ENCODE measurements at places on chromosomes 4 and X.
A peak's percentile ranks its signal among the peaks of the same experiment; 100 is the strongest.

DNA sequence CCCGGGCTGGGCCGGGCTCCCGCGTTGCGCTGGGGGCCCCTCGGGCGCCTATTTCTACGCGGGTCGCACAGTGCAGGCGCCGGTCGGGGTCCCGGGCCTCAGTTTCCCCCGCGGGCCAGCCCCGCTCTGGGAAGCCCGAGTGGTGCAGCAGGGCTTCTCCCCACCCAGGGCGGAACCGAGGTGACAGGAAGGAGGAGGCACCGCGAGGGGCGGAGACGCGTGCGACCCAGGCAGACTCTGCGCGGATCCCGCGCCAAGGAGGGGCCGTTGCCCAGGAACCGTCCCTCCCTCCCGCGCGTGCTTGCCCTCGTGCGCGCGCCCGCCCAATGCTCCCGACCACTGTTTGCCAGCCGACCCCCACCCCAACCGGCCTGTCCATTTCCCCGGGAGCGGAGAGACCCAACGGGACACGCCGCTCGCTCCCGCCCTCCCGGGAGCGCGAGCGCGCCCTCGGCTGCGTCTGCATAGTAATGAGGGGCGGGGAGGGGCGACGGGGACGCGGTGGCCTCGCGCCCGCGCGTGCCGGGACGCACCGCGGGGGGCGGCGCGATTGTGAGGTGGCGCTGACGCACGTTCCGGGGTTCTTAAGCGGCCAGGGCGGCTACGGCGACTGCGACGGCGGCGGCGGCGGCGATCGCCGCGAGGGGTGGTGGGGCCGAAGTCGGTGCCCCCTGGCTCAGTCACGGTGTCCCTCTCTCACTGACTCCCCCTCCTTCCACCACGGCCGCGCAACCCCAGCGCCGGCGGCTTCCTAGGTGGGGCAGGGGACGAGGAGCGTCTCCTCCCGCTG, at the start of gene CPEB2:
CPEB2 (plus strand) TSS at position 613 of the 790 bp plus-strand sequence. CDS start 193 bp downstream, outside the sequence.
- DNase-seq = peak; percentile 95

DNA sequence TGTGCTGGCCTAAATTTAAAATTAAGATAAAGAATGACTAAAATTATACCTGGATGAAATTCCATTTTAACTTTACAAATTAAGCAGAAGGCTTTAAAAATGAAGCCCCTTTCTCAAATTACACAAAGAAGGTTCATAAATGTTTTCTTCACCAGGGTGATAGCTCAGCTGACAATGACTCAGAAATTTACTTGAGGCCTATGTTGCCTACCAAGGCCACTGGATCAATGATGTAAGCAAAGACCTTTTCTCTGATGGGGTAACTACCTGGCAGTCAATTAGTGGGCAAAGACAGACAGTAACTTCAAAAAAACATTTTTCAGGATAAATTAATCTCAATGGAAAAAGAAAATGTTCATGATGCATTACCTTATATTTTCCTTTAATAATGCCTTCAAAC, 23.9 kb upstream of the GPR34 start:
- no peak for DNase-seq

DNA sequence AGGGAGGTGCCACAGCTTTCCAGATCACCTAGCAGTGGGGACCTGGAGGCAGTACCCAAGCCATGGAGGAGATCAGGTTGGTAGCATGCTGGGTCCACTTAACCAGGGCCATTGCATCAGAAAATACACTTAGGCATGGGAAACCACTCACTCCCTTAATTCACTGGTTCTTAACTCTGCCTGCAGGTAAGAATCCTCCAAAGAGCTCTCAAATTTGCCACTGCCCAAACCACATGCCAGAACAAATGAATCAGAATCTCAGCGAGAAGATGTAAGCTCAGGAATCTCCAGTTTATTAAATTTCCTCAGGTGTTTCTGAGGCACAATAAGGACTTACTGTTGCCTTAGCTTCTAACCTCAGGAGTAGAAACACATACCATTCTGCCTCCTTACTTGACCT, 327.7 kb upstream of the RASGEF1B start:
- no peak for DNase-seq

DNA sequence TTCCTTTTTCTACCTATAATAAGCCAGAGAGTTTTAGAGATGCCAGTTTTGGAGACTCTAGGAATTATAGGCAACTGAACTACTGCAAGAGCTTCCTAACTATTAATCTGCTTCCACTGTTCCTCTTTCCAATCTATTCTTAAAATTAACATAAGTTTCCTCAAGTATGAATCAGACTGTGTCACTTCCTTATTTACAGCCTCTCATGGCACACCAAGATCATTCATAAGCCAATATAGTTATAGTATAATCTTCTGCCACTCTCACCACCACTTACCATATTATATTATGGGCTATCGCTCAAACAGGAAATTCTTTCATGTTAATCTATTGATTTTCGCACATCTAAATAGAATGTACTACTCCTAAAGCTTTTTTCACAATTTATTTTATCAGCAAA, 383.5 kb downstream of the STPG2 start:
- no peak for DNase-seq

DNA sequence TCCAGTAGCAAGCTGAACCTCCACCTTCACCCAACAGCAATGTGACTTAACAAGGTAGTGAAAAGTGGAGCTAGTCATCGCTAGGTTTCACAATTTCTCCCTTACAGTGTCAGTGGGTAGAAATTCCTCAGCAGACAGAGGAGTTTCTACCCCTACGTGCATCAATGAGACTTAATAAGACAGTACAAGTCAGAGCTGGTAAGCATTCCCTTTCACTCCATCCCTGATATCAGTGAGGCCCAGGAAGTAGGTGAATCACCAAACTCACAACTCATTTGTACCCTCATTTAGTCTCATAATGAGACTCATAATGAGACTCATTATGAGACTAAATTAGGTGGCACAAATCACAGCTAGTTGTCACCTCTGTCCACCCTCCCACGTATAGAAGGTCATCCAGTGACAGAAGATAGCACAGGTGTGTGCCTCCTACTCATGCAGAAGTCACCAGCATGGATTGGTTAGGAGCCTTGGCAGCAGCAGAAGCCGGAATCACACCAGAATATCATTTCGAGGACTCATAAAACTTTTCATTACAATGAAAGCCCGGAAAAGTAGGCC, 50.8 kb upstream of the NUDT10 start:
- no peak for DNase-seq

- DNase-seq = no peak
Observed at GRCh38 chr4:43550981-43551627, 658.6 kb downstream of the GRXCR1 start.

DNA sequence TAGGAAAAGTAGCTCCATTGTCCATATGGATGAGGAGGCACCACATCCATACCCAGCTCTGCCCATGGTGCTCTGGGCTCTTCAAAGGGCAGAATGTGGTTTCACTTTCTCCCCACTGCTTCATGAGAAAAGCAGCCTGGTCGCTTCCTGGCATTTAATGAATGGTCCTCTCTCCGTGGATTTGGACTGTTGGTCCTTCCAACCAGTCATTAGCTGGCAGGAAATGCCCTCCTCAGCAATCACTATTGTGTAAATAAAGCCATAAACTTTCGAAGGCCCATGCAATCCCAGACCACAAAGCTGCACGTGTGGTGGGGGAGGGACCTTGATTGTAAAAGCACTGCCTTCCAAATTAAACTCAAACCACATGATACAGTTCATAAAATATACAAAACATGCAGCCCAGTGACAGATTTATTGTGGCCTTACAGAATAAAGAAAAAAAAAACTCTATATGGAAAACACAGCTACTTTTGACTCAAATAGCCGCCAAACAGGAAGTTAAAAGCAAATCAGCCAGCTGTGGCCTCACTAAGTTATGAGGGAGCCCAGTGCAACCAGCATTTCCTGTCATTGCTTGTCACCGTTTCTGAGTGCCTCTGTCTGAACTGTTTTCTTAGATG, 8.1 kb downstream of the MBNL3 start:
- peak; percentile 92 for DNase-seq

DNA sequence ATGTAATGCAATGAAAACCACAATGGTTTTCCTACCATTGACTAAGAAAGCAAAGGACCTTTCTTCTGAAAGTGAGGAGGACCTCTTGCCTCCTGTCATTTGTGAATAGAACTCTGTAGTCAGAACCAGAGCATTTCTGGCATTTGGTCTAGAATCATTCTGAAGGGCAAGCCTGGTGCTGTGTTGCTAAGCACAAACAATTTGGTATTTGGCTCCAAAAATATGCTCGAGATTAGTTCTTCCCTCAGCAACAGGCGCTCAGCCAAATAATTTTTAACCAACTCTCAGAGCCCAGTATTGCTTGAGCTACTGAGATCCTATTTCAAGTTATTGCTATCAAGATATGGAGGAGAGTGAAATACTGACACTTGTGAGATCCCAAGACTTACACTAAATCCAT, 71.0 kb downstream of the SNCA start:
- no peak for DNase-seq

DNA sequence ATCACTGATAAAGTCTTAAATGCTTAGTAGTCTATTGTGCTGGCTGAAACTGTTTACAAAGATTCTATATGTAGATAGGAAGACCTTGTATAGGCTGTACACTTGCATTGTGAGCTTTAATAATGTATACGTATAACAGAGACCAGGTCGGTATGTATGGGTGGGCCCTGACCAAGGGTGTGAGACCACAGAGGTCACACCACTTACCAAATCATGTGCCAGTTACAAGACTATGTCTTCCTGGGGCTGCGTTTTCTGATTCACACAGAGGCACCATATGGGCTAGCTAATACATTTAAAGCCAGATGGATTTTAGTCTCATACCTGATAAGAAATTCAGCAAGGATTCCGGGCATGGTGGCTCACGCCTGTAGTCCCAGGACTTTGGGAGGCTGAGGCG, 8.8 kb downstream of the DIAPH2 start:
- no peak for DNase-seq

- no peak for DNase-seq
Observed at GRCh38 chr4:158094413-158095134, 78.3 kb downstream of the GASK1B start.

DNA sequence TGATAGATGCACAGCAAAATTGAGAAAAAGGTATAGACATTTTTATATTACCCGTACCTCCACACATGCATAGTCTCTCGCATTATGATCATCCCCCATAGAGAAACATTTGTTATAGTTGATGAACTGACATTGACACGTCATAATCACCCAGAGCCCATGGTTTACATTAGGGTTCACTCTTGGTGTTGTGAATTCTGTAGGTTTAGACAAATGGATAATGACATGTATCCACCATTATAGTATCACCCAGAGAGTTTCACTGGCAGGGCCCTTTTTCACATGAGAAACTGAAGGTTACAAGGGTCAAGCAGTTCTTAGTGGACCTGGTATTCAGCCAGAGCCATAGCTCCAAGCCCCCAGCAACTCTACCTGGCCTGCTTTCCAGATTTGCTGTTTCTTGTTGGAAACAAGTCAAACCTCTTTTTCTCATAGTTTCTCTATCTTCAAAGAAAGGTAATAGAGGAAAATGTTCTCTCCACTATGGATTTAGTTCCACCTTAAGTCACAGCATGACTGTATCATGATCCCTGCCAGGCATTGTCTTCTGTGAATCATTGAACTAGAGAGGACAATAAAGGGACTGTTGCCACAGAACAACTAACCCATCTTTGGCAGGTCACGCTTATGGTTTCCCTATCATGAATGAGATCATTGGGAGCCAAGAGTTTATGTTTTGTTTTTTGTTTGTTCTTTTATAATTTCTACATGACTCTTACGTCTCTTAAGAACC, 64.0 kb downstream of the HHIP start:
- DNase-seq = no peak

DNA sequence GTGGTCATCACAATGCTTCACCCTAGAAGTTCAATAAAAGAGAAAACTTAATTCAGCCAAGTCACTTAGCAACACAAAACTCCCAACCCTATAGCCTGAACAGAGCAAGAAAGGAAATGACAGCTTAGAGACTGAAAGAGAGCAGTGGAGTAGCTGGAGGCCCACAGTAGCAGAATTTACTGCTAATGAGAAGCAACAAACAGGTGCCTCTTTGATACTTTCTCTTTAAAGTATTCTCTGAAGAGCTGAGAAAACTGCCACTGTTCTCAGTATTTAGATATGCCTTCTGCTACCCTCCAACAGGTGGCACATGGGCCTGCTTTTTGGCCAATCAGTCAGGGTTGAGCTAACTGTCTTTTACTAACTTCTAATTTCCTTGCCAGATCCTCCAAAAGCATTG, 240.0 kb downstream of the GPC3 start:
- no peak for DNase-seq

GRCh38 chr4:92381616-92382015, 77.8 kb downstream of the GRID2 start:
- DNase-seq = no peak

GRCh38 chrX:13716455-13716854, 18.0 kb downstream of the TRAPPC2 start:
- no peak for DNase-seq

DNA sequence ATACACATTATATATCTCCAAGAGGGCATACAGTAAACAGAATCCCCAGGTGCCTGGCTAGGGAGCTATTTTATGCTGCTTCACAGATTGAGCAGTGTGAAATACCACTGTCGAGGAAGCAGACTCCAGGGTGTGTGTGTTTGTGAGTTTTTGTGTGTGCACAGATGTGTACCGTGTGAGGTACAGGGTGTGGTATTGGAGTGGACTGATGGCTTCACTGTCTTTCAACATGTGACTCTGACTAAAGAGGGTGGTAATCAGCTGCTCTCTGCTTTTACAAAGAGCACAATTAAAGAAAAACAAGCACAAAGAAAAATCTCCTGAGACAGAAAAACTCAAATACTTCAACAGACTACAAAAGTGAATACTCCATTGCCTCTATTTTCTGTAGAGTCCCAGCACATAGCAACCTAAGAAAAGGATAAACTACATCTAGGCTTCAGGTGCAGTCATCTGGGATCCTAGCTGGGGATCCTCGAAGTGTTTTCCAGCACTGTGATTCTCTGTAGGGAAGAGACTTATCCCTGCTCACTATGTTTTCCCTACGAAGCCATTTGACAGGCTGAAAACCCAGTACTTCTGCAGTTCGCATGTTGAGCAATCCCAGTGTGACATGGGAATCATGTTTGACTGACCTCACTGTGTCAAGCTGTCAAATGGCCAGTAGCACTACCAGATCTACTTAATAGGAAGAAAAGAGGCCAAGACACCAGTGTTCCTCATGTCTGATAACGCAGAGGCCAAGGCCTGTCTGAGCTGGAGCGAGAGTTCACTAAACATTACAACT, 100.3 kb downstream of the CDS1 start:
- DNase-seq = no peak

GRCh38 chrX:153625271-153626024, 21.6 kb upstream of the DUSP9 start:
- no peak for DNase-seq

GRCh38 chr4:3484057-3484973, 21.2 kb downstream of the DOK7 start:
- DNase-seq = no peak

DNA sequence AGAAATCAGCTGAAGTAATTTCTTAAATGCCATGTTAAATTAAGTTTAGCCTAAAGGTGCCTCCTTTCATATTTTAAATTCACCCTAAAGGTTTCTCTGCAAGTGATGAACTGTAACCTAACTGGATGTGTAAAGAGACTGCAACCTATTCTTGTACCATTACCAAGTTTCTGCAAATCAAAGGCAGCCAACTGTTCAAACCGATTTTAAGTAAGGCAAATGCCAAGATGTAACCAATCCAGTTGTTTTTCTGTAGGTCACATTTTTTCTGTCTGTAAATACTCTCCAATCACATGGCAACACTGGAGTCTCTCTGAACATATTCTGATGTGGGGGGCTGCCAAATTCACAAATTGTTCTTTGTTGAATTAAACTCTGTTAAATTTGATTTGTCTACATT, 42.4 kb upstream of the FGF2 start:
- no peak for DNase-seq

- no peak for DNase-seq
Observed at GRCh38 chr4:76688619-76689144, 209.3 kb downstream of the SOWAHB start.

GRCh38 chr4:171281359-171281758, 531.8 kb upstream of the GALNTL6 start:
- no peak for DNase-seq

- DNase-seq = peak; percentile 59
Observed at GRCh38 chr4:87465739-87466366, 43.5 kb downstream of the NUDT9 start.

Data from KBM-7 (cell line).